ENCODE measurements at places on chromosomes 13 and 19.

GRCh38 chr13:37608750-37609339, 10.3 kb upstream of the POSTN start:
- no peak for DNase-seq

- DNase-seq = no peak
These were observed 169.3 kb downstream of the LHFPL6 start for GRCh38 chr13:39433651-39434050.

GRCh38 chr13:27476943-27477703, 26.8 kb upstream of the MTIF3 start:
- DNase-seq = peak; percentile 30

GRCh38 chr19:12092956-12093355, 28.4 kb downstream of the ZNF844 start:
- peak; percentile 34 for DNase-seq

GRCh38 chr19:30222992-30223865, 149.0 kb upstream of the ZNF536 start:
- DNase-seq = no peak

- no peak for DNase-seq
These were observed 151.2 kb downstream of the DIAPH3 start for GRCh38 chr13:60012488-60012887.

GRCh38 chr19:54245936-54246335, 3.3 kb upstream of the LILRA6 start:
- no peak for DNase-seq

DNA sequence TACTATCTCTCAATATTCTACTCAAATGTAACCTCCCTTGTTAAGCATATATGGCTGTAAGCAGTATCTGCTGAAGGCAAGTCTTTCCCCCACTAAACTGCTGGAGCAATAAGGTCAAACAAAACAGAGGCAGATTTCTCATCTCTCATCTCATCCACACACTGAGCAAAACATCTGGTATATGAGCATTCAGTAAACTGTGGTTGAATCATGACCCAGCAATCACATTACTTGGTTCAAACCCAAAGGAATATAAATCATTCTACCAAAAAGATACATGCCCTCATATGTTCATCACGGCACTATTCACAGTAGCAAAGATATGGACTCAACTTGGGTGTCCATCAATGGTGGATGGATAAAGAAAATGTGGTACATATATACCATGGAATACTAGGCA, 344.4 kb downstream of the SUCLA2 start:
- no peak for DNase-seq

All from iris pigment epithelial cell (primary cell).